T-helper 9 cell (primary cell): ENCODE measurements at places on chromosomes 1 and 21.

GRCh38 chr21:14766241-14766640 lies 220.1 kb upstream of the SAMSN1 start:
- DNase-seq = no peak

DNA sequence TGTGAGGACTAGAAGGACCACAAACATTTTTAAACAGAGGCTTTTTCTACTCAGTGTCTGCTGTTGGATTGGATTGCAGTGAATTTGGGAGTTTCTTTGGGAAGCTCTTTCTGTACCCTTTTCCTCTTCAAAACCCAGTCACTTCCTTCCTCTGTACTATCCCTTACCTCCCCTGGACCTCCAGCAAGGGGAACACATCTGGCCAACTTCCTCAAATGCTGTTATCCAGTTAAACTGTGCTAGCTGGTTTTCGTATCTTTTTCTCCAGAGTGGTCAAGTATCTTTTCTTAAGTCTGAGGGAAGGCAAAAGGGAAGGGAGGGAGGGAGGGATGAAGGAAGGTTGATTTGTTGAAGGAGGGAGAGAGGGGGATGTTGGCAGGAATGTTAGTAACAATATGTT lies 99.2 kb upstream of the TNR start:
- no peak for DNase-seq

DNA sequence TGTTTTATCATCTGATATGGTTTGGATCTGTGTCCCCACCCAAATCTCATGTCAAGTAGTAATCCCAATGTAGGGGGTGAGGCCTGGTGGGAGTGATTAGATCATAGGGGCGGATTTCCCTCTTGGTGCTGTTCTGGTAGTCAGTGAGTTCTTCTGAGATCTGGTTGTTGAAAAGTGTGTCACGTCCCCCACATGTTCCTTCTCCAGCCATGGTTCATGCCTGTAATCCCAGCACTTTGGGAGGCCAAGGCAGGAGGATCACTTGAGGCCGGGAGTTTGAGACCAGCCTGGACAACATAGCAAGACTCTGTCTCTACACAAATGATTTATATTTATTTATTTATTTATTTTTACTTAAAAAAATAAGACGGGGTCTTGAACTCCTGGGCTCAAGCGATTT lies 30.8 kb upstream of the EDARADD start:
- DNase-seq = no peak

DNA sequence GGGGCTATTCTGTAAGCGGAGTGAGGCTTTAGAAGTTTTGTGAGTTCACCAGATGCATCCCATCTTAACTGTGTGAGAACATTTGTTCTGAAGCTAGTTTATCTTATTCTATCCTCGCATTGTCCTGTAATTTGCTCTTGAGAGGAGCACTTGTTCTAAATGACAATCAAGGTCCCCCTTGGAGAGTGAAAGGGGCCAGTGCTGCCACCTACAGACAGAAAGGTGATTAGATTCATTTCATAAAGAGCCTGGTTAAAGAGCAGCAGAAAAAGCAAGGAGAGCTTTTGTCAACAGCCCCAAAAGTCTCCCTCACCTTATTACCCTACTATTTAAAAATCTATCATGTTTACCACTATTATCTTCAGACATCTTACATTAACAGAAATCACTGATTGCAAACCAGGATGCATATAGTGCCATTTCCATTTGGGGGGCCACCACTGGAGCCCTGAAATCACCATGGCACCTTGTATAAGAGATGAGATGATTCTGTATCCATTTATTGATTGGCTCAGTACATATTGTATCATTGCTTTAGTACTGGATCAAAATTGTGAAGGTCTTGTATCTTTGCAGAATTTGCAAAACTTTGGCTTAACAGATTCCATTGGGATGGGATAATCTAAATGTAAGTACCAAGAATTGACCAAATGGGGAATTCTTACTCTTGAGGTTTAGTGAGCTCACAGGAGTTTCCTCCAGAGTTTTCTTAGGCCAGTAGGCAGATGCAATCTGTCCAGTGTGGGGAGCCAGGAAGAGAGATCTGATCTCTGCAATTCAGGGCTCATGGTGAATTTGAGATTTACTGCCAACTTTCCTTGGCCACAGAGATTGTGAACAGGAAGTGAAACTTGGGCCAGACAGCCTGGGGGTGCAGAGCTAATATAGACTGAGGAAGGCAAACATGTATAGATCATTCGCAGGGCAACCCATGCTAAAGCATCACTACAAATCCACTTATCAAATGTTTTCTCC lies 64.3 kb upstream of the TRABD2B start:
- DNase-seq = no peak

DNA sequence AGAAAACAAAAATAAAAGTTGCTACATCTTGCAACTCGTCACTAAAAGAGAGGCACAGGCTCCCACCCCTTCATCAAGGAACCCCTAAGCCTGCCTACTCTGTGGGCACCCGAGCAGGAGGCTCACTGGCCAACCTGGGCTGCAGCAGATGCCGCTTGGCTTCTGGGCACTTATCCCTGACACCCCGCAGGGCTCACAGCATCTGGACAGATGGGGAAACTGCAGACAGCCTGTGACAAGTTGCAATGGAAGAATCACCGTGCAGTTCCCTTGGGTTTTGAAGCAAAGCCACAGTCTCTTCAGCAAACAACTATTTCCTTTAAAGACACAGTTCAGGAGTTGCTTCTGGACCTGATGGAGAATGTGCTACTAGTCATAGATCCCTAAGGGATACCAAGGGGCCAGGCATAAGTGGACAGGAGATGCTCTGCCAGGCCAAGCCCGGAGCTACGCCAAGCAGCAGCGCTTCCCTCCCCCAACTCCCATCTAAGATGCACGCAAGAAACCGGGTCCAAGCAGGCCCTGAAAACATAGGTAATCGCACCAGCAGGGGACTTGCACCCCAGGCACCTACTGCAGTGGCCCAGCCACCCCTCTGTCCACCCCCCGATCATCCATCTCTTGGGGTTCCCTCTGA lies 170.6 kb downstream of the NPHP4 start:
- DNase-seq = no peak

DNA sequence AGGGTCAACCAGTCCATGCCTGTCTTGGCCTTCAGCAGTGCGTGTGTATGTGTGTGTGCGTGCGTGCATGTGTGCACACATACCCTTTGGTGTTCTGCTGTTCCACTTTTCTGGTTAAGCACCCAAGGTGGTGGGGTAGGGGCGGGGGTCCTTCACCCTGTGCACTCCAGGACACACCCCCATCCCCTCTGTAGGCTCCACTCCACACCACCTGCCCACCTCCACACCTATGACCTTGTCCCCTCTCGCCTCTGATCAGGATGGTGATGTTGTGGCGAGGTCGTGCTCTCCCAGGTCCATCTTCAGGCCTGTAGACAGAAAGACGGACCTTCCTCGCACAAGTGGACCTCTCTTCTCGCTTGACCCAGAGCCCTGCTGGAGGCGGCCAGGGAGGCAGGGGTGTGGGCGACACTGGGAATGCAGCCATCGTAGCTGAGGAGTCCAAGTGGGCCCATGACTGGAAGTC lies 44.6 kb downstream of the WDR4 start:
- no peak for DNase-seq

- DNase-seq = no peak
Measured at GRCh38 chr1:113756461-113756860, 2.8 kb downstream of the PHTF1 start.

DNA sequence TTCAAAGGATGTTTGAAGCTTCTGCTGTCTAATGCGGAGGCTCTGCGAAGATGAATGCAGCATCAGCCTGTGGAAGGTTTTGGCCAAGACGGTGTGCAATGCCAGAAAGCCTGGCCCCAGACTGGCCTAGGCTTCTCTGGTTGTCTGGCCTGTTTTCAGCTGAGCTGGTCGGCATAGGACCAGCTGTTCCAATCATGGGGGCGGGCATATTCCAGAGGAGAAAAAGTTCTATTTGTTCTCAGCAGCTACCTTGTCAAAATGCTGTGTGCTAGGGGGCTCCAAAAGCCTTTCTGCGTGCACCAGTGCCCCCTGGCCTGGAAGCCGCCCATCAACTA lies 57.6 kb downstream of the TGFB2 start:
- no peak for DNase-seq

DNA sequence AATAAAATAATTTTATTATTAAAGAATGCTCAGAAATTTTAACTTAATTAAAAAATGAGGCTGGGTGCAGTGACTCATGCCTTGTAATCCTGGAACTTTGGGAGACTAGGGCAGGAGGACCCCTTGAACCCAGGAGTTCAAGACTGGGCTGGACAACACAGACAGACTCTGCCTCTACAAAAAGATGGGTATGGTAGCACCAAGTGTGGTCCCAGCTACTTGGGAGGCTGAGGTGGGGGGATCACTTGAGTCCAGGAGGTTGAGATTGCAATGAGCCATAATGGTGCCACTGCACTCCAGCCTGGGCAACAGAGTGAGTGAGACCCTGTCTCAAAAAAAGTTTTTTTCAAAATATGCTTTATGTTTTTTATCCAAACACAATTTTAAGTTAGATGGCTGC lies 25.3 kb downstream of the TMED5 start:
- no peak for DNase-seq

DNA sequence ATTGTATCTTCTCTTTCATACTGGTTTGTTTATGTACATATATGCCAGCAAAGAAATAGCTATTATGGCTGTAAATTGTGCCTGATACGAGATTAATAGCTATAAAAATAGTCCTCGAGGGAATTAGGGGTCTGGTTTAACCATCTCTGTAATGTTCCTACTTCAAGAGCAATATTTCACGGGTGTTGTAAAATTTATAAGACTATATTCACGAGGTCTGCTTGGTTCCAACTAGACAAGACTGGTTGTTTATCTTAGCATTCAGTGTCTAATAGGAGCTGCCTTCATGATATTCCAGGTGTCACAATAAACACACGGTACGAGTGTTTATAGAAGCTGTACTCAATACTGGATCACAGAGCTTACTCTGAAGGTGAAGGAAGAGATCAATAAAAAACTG lies 389.9 kb downstream of the SIPA1L2 start:
- DNase-seq = no peak

GRCh38 chr1:221162352-221162751 lies 283.1 kb downstream of the HLX start:
- no peak for DNase-seq

DNA sequence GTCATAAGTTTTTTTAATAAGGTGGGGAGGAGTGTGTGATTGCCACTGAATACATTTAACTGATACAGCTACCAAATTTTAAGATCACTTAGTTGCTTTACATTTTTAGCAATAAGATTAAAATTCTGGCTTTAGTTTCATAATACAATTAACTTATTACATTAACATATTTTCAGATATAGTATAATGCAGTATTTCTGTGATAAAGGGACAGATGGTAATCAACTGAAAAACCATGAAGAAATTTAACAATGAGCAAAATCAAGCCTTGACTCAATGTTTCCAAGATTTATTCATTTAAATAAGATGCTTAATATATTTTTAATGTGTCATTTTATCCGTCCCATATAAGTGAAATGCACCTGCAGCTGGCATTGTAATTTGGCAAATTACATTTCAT lies 4.0 kb downstream of the TOMM20 start:
- DNase-seq = no peak

GRCh38 chr1:14598007-14598497 lies 433 bp upstream of the KAZN start:
- no peak for DNase-seq

GRCh38 chr1:55640708-55641473 lies 425.7 kb upstream of the USP24 start:
- DNase-seq = no peak

GRCh38 chr1:11479375-11479979 lies 522 bp downstream of the DISP3 start:
- no peak for DNase-seq

DNA sequence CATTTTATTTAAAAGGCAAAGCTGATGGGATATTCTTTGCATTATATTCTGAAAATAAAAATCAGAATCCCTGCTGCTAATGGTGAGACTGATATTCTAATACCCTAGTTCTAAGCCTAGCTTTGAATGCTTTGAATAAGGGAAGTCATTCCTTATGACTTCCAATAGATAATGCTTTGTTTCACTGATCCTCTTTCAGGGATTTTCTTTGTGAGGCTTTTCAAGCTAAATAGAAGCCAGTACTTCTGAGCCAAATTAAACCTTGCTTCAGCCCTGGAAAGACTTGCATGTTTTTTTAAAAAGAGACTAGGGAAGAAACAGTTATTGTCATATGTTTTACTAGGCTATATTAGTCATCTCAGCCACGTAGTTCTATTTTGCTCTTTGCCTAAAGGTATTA lies 68.5 kb upstream of the CACYBP start:
- DNase-seq = no peak

GRCh38 chr1:96365076-96365475 lies 356.5 kb upstream of the PTBP2 start:
- DNase-seq = no peak

DNA sequence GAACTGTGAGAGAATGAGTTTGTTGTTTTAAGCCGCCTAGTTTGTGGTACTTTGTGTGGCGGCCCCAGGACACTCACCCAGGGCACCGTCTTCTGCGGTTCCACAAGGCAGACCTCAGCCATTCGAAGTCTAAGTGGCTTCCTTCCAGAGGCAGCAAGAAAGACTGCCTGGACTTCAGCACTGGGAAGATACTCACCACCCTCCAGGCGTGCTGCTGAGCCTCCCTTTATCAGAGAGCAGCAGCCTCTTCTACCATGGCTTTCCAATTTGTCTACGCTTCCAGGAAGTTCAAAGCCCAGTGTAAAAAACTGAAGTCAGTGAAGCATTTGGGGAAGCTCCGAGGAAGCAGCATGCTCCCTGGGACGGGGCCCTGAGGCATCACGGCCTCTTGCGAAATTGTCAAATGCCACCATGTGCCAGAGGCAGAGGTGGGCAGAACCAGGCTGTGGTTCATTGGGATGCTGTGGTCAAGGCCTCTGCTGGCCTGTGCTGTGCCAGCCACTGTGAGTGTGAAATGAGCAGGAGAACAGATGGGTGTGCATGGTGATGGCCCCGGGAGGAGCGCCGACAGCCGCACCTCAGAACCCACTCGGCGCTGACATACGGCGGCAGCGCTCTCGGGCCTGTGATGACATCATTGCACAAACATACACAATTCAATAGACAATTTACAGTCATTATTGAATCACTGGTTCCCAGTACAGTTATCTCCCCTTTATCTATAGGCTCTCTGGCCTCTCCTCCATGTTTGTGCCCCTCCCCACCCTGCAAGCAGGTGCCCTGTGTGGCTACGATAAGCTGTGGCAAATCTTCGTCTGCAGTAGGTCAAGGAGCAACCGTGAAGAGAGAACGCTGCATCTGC lies 110.4 kb downstream of the PDE9A start:
- DNase-seq = no peak

GRCh38 chr1:226350519-226350865 lies 41.5 kb upstream of the LIN9 start:
- DNase-seq = no peak

DNA sequence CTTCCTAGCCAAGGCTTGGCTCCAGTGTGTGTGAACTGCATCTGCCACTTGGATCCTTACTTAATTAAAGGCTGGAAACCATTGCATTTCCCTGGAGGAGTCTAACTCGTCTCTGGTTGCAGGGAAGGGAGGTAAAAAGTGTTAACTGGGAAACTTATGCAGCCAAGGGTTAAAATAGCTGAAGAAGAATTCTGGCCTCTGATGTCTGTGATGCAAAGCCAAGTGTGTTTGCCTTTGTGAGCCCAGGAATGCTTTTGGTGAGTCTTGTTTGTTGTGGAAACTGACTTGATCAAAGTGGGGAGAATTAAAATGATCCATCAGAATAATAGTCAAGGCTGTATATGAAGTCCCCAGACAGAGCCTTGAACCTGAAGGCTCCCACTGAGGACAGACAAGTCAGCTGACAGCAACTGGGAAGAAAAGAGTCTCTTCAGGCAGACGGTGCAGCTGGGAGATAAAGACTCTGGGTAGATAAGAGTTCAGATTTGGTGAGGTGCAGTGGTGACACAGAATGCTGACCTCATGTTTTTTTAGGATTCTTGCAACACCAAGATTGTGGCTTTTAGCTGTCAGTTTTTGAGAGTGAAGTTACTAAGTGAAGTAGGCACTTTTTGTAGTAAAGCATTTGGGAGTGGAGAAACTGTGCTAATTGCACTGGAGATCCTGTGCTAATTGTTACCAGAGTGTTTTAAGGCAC lies 59.5 kb upstream of the WLS start:
- DNase-seq = no peak
